H4 (cell line): ENCODE measurements at places on chromosomes 1 and 21. TPM values are rescaled to one million over a fixed set of nuclear protein-coding genes. Genes with fewer than 3 reads are reported as not detected.

DNA sequence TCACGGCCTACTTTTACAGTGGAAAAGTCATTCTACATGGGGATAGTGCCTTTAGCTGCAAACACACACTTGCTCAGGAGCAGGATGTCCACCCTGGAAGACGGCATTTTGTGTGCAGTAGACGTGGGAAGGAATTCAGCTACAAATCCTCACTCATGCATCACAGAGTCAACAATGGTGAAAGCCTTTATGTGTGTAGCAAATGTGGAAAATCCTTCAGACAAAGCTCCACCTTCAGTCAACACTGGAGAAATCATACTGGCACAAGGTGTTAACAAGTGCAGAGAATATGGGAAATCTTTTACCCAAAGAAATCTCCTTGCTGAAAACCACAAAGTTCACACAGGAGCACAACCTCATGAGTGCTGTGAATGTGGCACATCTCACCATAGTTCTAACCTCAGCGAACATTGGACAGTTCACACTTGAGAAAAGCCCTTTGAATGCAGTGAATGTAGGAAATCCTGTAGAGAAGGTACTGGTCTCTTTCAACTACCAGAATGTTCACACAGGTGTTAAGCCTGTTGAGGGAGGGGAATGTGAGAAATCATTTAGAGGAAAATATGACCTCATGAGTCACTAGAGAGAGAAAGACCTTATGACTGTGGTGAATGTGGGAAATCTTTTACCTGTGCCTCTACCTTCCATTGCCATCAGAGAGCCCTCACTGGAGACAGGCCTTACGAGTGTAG lies 101.8 kb downstream of the PTGS2 start:
- DNase-seq = no peak

Gene TMEM81
- 0.99 TPM in 1 of 2 replicates, not detected in the other for total RNA-seq

- no peak for DNase-seq
Observed at GRCh38 chr1:241343956-241344355, 13.0 kb downstream of the RGS7 start.

- DNase-seq = no peak
Observed at GRCh38 chr1:162271972-162272371, 104.7 kb downstream of the SPATA46 start.

DNA sequence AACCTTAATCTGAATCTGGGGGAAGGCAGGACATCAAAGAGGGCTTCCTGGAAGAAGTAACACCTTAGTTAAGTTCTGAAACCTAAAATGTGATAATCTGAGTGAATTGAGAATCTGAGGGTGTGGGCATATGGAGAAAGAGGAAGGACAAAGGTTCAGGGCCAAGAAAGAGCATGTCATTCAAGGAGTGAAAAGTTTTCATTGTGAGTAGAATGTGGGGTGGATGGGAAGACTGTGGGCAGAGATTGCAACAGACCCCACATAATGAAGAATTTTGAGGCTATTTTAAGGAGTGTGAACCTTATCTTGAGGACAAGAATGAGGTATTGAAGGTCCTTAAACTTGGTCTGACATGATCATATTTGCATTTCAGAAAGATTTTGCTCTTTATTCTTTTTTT lies 227.2 kb downstream of the PTGER3 start:
- no peak for DNase-seq

Gene C8B
- not detected in 2 replicates for total RNA-seq

DNA sequence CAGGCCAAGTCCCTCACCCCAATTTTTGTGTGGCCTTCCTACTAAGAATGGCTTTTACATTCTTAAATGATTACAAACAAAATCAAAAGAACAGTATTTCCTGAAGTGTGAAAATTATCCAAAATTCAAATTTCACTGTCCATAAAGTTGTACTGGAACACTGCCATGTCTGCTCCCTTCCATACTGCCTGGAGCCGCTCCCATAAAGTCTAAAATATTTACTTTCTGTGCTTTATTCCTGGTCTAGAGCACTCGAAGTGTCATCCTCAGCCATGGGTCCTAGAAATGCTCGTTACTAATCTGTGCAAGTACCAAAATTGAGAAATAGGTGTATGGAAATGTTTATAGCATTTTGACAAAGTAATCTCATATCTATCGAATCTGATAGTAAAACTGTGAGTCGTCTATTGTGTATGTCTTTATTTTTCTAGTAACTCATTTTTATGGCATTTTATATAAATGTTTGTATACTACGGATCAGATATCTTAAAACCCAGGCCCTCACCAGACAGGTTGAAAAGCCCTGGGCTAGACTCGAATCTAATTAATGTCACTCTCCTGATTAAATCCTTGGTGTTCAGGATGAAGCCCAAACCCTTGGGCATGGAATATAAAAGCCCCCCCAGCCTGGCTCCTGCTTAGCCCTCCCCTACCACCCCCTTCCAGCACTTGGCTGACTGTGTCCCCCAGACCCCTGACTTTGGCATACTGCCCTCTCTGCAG lies 4.9 kb downstream of the LBR start:
- no peak for DNase-seq

DNA sequence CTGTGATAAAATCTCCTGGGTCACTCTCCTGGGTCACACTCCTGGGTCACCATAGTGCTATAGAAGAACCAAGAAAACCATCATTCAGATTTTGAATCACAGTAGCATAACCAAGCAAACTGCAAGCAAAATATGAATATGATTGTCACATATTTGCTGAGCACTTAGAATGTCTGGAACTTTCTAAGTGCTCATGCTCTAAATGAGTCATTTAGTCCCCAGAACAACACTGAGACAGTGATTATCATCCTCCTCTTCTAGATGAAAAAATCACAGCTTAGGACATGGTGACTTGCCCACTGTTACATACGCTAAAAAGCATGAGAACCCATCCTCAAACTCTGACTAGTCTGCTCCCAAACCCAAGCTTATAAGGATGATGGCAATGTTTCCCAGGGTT lies 39.5 kb upstream of the DDAH1 start:
- no peak for DNase-seq

GRCh38 chr1:100643471-100644196 lies 75.9 kb upstream of the VCAM1 start:
- no peak for DNase-seq
